ENCODE measurements at places on chromosomes 5 and 9.

DNA sequence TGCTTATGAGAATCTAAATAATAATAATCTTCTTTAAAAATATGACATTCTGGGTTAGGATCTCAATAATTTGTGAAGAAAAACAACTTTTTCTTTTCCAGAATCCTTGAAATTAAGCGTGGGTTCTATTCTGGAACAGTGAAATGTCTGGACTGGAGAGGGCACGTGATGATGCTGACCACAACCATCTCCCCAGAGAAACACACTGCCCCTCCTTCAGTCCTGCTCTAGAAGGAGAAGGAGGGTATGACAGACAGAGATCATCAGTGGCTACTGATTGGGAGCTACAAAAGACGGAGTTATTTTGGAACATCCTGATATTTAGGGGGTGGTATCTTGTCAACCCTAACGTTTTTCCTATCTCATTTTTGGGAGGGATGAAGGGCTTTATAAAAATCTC is 40.2 kb downstream of the MEF2C start:
- DNase-seq: no peak

- DNase-seq: no peak
These were observed 19.0 kb upstream of the OR13F1 start for GRCh38 chr9:104485014-104485413.

GRCh38 chr9:84490206-84490841 is 149.8 kb upstream of the SLC28A3 start:
- no peak for DNase-seq

DNA sequence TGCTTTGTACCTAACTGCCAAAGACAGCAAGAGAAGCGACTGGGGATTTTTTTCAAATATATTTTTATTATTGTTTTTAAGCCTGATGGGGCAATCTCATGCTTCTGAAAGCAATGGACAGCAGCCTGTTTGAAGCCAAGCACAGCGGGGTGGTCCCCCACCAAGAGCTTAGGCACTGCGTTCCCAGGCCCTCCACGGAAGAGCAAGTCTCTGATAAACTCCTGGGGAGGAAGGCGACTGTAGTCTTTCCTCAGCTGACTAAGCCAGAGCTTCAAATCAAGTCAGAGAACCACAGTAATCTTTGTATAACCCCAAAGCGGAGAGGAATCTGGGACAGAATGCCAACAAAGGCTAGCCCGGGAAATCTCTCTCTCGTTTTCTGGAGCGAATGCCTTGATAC is 54.4 kb downstream of the ARSB start:
- DNase-seq: no peak

GRCh38 chr5:87300744-87301143 is 33.1 kb downstream of the RASA1 start:
- DNase-seq: no peak

- DNase-seq: no peak
These were observed 9.7 kb upstream of the IPPK start for GRCh38 chr9:92679413-92680165.

DNA sequence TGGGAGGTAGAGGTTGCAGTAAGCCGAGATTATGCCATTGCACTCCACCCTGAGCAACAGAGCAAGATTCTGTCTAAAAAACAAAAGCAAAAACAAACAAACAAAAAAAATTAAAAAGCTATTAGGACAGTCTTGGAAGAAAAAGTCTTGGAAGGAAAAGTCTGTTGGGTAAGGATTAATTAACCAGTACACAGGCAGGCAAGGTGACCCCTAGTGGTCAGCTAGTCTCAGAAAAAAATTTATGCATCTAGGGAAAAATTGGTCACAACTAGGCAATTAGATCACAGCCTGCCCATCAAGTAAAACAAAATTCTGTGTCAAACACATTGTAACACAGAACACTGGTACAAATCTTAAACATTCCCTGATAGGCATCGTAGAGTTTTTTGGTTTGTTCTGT is 6.7 kb upstream of the ANKRD18B start:
- peak; percentile 25 for DNase-seq

- peak; percentile 44 for DNase-seq
These were observed 152.8 kb upstream of the PAPPA start for GRCh38 chr9:116000748-116001329.

DNA sequence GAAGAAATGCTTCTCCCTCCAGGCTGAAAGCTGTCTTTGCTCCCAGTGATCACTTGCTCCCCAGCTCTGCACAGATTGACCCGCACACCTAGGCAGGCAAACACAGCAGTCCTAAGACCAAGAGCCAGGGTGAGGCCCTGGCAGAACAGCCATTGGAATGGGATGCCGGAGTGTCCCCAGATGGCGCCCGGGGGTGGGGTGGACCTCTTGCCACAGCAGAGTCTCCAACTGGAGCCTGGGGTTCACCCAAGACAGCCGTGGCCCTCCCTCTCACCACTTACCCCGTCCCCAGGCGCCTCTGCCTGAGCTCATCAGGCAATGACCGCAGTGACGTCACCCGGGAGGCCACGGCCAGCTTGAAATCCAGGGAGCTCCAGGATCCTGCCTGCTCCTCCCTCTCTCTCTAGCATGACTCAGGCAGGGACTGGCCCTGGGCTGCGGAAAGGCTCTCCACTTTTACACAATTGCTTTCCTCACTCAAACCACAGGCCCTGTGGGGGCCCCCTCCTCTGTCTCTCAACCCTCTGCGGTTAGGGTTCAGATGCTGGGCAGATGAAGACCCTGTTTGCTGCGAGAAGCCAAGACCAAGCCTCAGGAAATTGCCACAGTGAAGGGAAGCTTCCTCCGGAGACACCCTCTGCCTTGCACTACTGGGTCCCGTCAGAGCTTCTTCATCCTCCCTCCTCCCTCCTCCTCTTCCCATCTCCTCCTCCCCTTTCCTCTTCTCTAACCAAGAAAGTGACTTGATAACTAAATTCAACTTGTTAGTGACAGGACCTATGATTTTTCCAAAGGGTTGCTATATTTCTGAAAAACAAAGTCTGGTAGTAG is 24.3 kb upstream of the PTGES start:
- DNase-seq: no peak

- DNase-seq: no peak
These were observed 275.4 kb downstream of the EPB41L4A start for GRCh38 chr5:112143690-112144089.

- no peak for DNase-seq
These were observed 96.5 kb upstream of the ERCC6L2 start for GRCh38 chr9:95778957-95779356.

DNA sequence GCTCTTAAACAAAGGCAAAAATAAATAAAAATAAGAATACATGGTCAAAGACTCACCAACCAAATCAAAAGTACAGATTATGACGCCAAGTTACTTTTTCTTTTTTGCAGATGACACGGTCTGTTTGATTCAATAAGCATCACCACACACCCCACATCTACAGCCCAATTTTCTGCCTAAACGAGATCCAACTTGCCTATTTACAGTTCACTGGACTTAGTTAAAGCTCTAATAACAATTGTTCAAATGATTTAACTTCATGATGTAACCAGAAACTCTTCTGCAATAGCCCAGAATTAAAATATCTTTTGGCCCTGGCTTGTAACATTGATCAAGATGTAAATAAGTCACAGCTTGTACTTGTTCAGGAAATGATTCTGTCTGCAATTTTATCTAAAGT is 590.3 kb upstream of the C9orf72 start:
- no peak for DNase-seq

GRCh38 chr5:16935231-16936149 is 598 bp downstream of the MYO10 start:
- DNase-seq: peak; percentile 79

DNA sequence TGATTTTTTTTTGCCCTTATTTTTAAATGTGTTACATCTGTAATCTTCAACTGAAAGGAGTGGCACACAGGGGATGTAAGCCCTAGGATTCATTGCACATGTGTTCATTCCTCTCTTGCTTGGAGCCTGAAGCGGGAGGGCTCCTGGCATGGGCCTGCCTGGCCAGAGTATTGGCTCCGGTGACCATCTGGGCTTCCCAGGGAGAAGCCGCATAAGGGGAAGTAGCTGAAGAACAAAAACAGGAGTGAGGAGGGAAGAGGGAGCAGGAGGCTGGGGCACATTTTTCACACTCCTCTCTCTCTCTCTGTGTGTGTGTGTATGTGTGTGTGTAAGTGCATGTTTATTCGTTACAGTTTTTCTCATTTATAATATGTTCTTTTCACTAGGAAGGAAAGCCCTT is 269.9 kb downstream of the PRR16 start:
- DNase-seq: no peak

DNA sequence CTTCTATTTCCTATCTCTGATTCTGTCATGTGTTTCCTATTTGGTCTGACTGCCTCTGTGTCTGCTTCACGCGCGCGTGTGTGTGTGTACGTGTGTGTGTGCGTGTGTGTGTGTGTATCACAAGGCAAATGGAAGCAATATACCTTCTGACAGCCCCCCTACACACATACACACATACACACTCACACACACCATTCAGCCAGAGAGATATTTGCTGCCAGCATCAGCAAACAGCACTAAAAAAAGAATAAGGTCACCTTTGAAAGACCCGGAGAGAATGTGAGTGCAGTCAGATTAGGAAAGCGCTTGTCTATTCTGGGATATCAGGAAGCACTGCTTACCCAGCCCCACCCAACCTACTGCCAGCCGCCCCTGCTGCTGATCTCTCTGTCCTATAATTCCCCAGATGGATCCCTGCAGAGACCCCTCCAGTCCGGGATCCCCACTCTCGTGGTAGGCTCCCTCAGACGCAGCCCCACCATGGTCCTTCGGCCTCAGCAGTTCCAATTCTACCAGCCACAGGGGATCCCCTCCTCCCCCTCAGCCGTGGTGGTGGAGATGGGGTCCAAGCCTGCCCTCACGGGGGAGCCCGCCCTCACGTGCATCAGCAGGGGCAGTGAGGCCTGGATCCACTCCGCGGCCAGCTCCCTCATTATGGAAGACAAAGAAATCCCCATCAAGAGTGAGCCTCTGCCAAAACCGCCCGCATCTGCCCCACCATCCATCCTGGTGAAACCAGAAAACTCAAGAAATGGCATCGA is 45.7 kb downstream of the PLAC8L1 start:
- no peak for DNase-seq

- DNase-seq: no peak
These were observed 843.7 kb upstream of the WWC1 start for GRCh38 chr5:167447466-167448375.

DNA sequence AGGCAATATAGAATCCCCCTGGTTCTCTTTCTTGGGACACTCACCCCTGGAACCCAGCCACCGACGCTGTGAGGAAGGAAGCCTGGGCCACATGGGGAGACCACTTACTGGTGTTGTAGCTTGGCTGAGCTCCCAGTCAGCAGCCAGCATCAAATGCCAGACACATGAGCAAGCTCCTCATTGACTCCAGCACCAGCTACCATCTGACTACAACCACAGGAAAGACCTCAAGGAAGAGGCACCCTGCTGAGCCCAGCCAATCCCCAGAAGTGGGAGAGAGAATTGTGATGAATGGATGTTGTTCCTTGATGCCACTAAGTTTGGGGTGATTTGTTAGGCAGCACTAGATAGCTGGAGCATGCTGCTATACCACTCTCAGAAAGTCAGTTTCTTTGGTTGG is 36.0 kb downstream of the BNIP1 start:
- no peak for DNase-seq

DNA sequence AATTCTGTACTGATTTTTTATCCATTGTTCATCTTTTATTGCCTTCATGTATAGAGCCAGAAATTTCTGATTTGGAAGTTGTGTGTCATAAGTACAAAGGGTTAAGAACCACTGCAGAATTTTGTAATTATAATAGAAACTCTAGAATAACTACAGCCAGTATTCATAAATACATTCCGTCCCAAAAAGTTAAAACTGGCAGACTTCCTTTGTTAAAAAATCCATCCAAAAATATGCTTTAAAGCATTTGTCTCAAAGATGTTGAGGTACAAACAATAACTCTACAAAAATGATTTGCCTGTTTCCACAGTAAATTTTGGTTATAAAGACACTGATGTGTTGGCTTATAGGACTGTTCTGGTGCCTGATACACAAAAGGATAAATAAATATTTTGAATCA is 436.6 kb downstream of the DTWD2 start:
- DNase-seq: no peak

GRCh38 chr9:90979138-90979551 is 177.5 kb downstream of the SYK start:
- no peak for DNase-seq

GRCh38 chr5:161030229-161030628 is 178.2 kb upstream of the ATP10B start:
- DNase-seq: no peak

GRCh38 chr5:170642066-170642735 is 138.4 kb downstream of the KCNIP1 start:
- DNase-seq: no peak

- no peak for DNase-seq
These were observed 197.1 kb upstream of the TBCA start for GRCh38 chr5:77973253-77973609.

DNA sequence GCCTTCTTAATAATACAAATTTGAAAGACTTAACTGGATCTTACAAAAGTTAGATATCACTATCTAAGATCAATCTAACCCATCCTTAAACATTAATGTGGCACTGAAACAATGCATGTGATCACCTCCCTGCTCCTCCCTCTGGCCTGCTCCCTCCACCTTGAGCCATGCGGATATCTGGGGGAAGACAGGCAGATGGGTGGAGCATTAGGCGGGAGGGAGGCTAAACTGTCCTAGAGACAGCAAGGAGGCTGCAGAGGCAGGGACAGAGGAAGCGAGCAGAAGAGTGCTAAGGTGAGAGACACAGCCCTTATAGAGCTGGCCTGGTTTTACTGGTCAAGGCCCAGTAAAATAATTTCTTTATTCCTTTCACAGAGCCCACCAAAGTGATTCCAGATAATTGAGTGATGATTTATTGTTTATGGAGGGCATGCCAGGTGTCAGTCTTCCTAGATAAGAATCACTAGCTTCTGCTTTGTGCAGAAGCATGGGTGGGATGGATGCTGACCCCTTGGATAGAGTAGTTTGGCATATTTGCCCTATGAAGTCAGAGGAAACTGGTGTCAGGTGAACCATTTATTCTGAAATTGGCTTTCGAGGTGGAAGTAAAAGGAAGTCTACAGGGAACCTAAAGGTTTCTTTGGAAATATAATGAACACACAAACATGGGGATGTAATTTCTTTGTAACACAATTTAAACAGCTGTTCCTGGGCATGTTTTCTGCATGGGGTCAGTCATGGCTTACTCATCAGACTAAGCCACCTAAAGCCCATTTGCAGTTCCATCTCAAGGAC is 188.3 kb downstream of the GNAQ start:
- no peak for DNase-seq

GRCh38 chr5:148902478-148902877 is 76.1 kb downstream of the ADRB2 start:
- DNase-seq: no peak

DNA sequence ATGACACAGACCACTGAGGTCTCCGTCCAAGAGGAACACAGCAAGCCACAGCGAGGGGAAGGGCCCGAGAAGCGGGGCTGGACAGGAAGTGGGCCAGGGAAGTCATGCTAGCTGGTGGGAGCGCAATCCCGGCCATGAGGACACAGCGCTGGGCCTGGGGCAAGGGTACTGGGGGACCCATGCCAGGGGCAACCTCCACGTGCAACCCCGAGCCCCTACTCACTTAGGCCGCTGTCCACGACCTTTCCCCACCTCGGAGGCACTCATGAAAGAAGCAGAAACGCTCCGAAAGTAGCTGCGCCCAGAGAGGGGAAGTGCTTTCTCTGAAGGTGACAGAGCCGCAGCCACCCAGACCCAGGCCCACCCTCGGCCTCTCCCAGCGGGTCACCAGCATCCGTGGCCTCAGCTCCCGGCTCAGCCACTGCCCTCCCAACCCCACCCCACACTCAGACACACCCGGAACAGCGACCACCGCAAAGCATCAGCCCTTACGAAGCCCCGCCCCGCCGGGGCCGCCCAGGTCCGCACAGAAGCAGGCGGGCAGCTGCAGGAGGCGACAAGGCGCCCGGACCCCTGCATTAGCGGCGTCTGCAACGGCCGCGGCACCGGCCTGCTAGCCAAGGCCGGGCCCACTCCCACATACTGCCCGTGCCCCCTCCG is 782 bp downstream of the BICD2 start:
- DNase-seq: no peak
